Right hindlimb (tissue), 1 donor: ENCODE measurements at places on chromosomes 1 and 21.
A peak's percentile ranks its signal among the peaks of the same experiment; 100 is the strongest.

- no peak for DNase-seq
These were observed 26.1 kb downstream of the PCAT6 start for GRCh38 chr1:202836623-202837403.

- no peak for DNase-seq
These were observed 33.2 kb upstream of the BTG2 start for GRCh38 chr1:203271962-203272632.

DNA sequence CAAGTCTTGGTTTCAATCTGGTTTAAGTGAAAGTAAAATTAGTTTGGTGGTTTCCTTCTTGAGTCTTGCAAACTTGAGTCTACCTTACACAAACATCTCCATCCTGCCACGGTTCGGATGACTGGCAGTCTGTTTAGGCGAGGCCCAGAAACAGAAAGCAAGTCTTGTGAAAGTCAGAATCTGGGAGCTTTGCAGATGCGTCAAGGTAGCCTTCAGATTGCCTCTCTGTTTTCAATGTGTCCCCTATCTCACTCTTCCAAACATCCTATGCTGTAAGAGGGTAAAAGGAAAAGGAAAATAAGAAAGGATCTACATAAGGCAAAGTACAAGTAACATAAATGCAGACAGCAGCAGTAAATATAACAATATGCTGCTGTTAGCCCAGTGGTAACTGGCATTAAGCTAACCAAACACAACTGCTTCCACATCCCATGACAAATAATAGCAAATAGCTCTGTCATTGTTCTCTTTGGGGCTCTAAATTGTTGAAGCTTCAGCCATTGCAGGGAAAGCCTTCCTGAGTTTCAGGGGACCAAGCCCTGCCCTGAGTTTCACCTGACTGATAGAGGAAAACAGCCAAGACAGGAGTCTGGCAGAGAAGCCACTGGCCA is 26.2 kb upstream of the C1orf105 start:
- peak; percentile 21 for DNase-seq

DNA sequence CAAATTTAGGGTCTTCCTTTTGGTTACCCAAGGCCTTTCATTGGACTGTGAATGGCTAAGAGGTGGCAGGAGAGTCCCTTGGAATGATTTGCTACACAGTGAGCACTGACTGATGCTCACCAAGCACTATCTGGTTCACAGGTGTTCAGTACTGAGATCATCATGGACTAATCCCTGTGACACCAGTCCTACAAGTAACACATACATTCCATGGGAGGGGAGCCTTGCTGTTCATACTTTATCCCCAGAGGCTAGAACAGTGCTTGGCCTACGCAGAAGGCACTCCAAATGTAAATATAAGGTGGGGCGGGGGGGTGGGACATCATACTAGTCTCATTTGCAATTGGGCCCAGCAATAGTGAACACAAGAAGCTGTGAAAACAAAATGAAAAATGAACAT is 20.5 kb upstream of the TMEM200B start:
- no peak for DNase-seq

DNA sequence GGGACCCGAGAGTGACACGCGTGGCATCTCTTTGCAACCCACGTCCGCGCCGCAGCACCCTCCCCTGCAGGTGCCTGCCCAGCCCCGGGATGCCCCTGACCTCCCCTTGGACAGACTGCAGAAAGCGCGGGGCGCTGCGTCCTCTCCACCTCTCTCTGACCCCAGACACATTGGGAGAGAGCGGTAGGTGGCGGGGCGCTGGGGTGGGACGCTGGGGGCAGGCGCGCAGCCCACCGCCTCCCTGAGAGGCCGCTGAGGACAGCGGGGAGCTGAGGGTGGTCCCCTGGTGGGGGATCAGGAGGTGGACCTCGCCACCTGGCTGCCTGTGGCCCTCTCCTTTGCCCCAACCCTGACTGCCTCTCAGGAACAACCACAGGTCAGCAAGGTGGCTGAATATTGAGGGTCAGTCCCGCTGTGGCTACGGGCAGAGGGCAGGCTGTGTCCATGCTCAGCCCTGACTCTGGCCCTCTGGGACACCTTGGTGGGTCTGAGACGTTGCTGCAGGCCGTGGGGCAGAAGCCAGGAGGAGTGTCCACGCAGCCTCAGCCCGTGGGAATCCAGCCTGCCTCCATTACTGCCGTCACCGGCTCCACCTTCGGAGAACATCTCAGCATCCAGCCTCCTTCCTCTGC is 761 bp upstream of the UBE2J2 start:
- DNase-seq = no peak

DNA sequence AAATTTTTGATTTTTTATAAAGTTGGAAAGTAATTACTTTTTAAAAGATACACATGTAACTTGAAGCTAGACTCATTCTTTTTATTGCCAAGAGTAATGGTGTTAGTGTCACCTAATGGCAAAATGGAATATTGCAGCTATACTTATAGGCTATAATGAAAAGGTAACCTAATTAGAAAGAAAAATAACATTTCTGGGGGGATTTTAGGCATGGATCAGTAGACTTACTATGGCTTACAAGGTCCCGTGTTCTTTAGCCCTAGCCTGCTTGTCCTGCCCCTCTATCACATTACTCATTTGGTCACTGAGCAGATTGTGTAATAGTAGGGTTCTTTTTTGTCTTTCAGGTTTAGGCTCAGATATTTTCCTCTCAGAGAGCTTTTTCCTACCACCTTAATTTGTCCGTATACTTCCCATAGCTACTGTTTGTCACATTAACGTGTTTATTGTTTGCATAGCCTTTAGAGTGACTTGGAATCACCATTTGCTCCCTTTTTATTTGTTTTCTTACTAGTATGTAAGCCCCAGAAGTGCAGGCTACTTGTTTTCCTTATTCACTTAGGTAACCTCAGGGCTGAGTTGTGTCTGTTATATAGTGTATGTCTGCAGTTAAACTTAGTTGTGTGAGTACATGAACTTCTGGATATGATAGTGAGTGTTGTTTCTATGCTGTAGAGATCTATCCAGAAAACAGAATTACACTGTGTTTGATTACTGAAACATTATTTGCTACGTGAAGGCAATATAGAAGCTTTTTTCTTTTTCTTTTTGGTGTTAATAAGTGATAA is 58.7 kb downstream of the RABGAP1L start:
- DNase-seq = no peak

- no peak for DNase-seq
These were observed 61.2 kb downstream of the CCDC30 start for GRCh38 chr1:42524330-42524729.

- no peak for DNase-seq
These were observed 107.8 kb downstream of the NME7 start for GRCh38 chr1:169259816-169260215.

DNA sequence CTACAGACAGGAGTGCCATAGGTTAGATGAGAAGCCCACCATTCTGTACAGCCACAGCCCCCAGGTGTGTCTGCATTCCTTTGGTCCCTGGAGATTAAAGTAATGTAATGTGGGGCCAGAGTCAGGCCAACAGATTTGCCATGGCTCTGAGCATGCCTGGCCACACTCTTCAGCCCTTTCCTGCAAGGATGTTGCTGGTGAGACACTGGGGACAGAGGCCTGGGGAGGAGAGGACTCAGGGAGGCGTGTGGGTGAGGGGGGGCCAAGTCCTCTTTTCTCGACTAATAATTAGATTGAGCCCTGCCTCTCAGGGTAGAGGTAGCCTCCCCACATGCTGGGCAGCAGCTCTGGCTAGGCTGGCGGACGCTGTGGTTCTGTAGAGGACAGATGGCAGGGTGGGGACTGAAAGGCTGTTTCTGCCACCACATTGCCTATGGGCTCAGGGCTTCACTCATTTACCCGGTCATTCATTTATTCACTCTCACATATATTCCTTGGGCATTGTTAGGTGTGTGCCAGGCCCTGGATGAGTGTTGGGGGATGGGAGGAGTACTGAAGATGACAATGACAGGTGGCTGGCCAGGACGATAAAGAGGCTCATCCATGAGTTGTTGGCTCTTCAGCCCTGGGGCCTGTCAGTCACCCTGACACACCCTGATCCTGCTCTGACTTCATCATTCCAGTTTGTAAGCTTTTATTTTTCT is 7.1 kb upstream of the PRCC start:
- no peak for DNase-seq

DNA sequence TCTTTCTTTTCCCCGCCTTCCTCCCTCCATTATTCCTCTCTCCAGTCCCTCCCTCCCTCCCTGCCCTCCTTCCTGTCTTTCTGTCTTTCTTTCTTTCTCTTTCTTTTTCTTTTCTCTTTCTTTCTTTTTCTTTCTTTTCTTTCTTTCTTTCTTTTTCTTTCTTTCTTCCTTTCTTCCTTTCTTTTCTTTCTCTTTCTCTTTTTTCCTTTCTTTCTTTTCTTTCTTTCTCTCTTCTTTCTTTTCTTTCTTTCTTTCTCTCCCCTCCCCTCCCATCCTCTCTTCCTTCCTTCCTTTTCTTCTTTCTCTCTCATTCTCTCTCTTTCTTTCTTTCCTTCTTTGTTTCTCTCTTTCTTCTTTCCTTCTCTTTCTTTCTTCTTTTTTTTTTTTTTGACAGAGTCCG is 402.2 kb upstream of the PLXNA2 start:
- no peak for DNase-seq

- DNase-seq = no peak
These were observed 18.0 kb upstream of the FBXO28 start for GRCh38 chr1:224095867-224096266.
